ENCODE measurements at places on chromosomes 1 and 21.

- DNase-seq: no peak
Measured at GRCh38 chr1:75796376-75797272, at the start of gene MSH4. TSS of gene MSH4 (plus strand) at chr1:75796882. CDS start at chr1:75796986, 104 bp downstream.

GRCh38 chr1:12416101-12416500, 186.3 kb downstream of the VPS13D start:
- DNase-seq: no peak

DNA sequence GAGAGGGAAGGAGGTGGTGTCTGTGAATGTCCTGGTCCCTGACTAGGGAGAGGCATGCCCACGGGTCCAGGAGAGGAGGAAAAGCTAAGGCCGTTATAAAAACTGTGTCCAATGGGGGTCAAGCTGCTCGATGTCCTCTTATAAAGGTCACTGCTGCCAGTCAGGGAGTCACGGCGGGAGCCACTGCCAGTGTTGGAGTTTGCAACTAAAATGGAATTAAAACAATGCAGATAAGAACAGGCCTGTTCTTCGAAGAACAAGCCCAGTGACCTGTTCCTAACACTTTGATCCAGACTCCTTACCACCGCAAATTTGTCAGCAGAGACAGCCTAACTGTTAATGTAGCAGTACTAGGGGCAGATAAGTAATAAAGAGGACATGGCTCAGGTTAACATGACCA, 56.1 kb upstream of the SDC3 start:
- DNase-seq: no peak

DNA sequence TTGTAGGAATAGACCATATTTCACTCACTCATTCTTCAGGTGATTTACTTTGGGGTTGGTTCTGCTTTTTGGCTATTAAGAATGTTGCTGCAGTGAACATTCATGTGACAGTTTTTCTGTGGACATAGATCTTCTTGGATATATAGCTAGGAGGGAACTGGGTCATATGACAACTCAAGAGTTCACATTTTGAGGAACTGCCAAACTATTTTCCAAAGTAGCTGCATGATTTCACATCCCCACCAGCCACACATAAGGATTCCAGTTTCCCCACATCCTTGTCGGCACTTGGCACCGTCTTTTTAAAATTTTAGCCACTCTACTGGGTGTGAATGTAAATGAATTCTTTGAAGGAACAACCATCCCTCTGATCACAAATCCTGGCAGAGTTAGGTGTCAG, 126.0 kb downstream of the PRDM2 start:
- no peak for DNase-seq

DNA sequence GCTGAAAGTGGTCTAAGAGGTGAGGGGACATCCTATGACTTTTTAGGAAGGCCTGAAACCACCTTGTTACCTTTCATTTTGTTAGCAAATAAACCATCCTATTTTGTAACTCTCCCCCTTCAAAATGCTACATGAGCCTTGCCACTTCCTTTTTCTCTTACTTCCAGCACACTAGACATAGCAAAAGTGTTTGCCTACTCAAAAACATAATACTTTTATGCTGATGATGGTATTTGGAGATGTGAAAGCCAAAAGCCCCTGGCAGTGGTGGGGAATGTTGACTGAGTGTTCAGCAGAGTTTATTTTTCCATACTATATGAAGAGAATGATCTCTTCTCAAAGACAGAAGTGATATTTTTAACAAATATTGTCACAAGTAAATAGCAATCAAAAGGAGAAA, 134.2 kb downstream of the EDEM3 start:
- no peak for DNase-seq

- DNase-seq: no peak
Measured at GRCh38 chr1:182301467-182302198, 90.0 kb downstream of the GLUL start.

DNA sequence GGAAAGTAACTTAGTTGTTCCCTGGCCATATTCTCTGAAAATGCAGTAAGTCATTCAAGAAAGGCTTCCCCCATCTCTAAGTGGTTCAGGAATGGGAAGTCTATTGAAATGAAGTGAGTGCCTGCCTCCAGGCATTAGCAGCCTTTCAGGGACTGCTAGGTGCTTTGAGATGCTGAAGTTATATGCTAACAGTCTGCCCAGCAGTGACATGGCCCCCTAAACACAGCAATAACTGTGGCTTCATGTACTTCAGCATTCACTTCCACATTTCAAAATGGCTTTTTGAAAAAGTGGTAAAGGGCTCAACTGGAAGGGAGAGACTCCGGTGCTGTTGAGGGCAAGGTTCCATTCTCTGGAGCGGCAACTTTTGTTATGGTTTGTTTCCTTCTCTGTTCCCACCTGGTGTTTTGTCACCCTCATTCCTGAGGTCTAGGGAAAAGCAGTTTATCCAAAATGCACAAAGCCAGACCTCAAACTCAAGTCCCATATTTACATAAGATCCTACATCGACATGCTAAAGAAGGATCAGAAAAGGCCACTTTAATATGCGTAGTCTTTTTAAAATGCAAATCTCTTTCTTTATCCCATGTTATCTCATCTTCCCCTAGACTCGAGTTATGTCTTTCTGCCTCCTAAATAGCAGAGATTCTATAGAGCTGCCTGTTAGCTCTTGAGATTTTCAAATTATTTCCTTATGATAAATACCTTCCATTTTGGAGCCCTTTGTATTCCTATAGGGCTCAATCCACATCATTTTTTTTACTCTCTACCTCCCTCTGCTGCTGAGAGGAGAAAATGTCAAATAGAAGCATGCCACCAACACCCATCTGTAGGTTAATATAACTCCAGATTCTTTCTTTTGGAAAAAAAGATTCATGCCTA, 34.2 kb upstream of the LRRC8C start:
- DNase-seq: no peak

- DNase-seq: no peak
Measured at GRCh38 chr21:14383596-14384180, 742 bp upstream of the HSPA13 start.

DNA sequence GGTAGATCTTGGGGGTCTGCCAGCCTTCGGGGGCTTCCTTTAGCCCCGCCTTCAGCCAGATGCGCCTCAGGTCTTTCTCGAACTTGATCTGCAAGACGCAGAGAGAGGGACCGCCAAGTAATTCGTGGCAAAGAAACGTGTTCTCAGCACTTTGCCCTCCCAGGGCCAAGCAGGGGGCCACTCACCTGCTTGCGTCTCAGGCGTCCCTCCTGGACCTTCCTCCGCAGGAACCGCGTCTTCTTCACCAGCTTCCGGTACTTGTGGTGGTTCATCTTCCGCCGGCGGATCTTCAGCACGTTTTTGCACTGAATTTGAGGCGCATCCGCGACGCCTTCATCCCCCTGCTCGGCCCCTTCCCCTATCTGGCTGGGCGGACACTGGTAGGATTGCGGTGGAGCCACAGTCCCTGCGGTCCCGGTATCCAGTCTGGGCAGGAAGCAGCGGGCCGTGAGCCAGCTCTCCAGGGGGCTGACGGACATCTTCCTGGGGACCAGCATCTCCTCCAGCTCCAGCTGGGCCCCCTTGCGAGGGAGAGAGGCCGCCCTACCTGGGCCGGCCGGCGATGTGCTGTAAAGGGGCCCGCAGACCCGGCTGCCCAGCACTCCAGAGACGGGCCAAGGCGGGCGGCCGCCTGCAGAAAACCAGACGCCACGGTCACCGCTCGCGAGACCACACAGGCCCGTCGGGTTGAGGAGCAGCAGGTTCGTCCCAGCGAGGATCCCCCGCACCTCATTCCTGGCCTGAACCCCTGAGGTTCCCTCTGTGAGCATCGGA, 1.0 kb downstream of the AURKAIP1 start:
- no peak for DNase-seq

- DNase-seq: no peak
Measured at GRCh38 chr21:28729887-28730286, 262.8 kb downstream of the LTN1 start.

DNA sequence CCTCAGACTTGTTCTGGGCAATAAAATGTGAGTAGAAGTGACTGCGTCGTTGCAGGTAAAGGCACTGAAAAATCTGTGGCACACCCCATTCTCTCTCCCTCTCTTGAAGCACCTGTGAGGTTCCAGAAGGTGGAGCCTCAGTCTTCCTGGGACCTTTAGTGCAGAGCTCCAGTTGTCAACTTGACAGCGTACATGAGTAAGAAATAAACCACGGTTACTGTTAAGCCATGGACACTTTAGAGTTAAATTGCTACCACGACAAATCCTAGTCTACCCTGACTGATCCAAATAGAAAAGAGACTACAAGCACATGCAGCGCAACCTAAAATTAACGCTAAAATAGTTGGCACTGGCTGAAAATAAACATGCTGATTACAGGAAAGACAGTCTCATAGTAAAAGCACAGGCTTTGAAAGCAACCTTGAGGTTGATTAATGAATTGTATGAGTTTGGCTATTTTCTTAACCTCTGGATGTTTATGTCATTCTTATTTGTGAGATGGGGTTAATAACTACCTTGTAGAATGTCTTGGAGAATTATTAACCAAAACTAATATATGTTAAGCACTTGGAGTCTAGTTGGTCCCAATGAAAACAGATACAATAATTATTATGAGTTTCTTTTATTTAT, 93.0 kb upstream of the PLPPR4 start:
- DNase-seq: no peak

GRCh38 chr1:28927648-28928313, 13.4 kb downstream of the EPB41 start:
- no peak for DNase-seq

- DNase-seq: no peak
Measured at GRCh38 chr1:112356765-112357164, 39.2 kb upstream of the CTTNBP2NL start.

GRCh38 chr1:166122873-166123466, 43.8 kb downstream of the FAM78B start:
- no peak for DNase-seq

DNA sequence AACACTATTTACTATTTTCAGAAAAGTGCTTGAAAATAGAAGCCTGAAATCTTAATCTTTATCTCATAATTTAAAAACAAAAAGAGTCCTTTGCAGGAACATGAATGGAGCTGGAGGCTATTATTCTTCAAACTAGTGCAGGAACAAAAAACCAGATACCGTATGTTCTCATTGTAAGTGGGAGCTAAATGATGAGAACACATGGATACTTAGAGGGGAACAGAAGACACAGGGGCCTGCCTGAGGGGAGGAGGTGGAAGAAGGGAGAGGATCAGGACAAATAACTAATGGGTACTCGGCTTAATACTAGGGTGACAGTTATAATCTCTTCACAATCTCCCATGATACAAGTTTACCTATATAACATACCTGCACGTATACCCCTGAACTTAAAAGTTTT, 176.3 kb downstream of the SDCCAG8 start:
- no peak for DNase-seq

- DNase-seq: no peak
Measured at GRCh38 chr1:15761366-15762128, 3.0 kb downstream of the FBLIM1 start.

DNA sequence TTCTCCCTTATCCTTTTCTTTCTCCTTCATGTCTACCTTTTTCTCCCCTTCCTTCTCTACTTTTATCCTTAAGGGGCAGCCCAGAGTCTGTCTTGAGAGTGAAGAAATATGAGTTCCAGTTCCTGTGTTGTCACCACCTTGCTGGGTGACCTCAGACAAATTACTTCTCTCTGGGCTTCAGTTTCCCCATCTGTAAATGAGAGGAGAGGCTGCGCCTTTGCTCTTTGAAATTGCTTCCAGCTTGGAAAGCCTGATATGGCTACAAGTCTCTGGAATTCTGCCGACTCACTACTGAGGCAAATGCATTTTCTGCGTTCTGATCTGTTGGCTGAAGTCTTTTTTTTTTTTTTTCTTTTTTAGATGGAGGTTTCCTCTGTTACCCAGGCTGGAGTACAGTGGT, 119.2 kb downstream of the SYF2 start:
- no peak for DNase-seq

- DNase-seq: no peak
Measured at GRCh38 chr1:47002211-47002610, 21.3 kb upstream of the CYP4X1 start.

DNA sequence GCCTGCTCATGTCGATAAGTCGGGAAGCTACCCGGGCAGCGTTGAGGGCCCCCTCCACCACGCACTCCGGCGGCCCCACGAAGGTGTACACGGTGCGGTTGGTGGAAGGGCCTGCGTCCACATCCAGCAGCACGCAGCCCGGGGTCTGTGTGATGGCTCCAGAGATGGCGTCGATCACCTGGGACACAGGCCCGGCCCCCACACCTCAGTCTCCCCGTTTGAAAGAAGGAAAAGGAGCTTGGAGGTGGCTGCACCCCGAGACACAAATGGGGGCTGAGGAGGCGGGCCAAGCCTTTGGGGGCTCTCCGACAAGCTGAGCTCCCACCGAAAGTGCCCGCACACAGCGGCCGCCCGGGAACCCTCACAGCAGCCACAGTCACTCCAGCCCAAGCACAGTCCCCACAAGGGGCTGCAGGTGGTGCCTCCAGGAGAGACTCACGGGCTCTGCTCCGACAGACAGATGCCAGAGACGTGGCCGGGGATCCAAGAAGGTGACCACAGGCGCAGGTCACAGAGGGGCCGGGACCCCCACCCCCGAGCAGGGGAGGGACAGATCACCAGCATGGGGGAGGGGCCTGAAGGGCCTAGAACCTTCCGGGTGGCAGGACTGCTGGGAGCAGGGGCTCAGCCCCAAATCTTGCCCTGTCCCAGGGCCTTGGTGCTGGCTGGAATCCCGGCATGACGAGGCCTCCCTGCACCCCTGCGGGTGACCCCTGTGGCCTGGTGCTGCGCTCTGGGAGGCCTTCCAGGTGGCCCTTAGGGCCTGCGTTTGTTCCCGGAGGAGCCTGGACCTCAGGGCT, 1.0 kb downstream of the FTCD start:
- no peak for DNase-seq

GRCh38 chr1:57377339-57378139, 46.3 kb downstream of the DAB1 start:
- DNase-seq: no peak

DNA sequence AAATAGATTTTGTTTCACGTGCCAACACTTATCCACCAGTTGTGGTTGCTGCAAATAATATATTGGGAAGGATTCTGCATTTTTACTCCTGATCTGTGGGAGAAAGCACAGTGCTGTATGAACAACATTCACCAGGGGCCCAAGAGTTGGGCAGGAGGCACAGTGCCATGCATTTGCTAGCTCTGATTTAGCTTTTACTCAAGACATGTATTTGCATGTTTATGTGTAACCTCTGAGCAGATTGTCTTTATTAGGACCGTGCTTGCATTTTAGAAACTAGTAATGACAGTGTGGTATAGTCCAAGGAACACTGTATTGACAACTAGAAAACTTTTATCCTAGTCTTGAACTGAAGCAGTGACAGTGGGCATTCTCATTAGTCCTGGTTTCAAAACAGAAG, 133.9 kb upstream of the B3GALT2 start:
- DNase-seq: no peak

DNA sequence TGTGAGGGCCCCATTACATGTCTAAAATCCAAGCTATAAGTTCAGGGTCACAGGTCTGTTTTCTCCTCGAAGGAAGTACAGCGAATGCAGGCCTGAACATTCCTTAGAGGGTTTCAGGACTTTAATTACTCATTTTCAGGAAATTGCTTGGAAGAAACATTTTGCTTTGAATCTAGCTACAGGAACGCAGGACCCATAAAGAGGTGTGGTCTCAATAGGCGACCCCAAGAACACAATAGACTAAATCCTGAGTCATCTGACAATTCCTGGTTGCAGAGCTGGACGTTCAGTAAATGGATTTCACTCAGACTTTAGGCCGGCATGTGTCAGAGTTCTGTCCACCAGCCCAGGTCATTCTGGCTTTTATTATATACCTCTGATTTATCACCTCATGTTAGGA, 1.0 kb upstream of the ERG start:
- DNase-seq: no peak

- no peak for DNase-seq
Measured at GRCh38 chr1:30366911-30367310, 356.5 kb downstream of the MATN1 start.

Data from AG09319 (cell line).